ENCODE measurements at places on chromosomes 11 and 22.

DNA sequence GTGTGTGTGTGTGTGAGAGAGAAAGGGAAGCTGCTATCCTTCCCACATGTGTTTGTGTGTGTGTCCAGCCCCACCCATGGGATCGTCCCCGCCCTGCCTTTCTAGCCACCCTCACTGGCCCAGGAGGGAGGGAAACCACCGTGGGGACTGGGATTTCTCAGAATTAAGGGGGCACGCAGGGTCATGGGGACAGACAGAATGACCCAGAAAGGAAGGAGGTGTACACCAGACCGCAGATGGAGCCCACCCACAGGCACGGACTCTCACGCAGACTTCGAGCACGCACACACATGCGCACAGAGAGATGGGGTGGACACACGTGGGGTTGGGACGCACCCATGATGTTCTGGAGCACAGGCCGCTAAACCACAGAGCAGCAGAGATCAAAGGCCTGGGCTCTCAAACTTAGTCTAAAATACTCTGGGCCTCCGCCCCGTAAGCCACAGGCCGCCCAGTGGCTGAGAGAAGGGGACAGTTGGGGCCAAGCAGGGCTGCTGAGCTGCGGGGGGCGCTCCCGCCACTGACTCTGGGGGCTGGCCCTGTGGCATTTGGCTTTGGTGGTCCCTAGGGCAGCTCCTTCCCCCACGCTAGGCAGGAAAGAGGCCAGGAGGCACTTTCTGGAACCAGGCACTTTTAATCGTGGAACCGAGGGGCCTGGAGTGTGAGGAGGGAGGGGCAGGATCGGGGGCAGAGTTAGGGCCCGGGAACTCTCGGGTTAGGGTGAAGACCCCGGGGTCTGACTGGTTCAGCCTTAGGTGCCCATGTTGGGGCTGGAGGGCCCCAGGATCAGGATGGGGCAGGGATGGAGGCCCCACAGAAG is 1.5 kb downstream of the IFITM5 start:
- DNase-seq = no peak

GRCh38 chr11:114918286-114918685 is 240.0 kb downstream of the NXPE2 start:
- no peak for DNase-seq

DNA sequence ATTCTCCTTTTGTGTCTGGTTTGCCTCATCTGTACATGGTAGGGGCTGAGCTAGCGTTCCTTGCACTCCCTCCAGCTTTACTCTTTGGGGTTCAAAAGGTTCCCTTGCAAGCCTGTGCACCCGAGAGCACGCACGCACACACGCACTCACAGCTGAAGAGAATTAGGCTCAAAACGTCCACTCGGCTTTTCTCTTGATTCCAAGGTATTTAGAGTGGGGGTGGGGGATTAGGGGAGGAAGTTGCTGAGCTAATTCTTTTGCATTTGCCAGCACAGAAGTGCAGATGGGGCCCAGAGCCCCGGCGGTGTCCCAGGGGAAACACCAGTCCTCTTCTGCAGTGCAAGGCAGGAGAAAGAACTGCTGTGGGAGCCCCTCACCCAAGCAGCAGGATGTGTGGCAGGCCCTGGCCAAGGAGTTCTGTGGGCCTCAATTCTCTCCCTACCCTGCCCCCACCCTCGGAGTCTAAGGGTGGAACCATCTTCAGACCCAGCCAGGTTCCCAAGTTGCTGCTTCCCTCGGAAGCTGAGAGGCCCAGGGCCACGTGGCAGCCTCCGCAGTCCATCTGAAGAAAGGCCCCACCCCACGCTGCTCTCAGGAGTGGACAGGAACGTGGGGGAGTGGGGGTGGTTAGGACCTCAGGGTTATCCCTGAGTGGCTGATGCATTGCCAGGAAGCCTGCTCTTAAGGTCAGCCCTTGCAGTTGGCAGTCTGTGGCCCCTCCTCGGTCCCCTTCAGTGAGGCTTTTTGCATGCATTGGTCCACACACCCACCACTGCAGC is 3.8 kb upstream of the KCNQ1OT1 start:
- no peak for DNase-seq

- no peak for DNase-seq
These were observed 1.9 kb downstream of the ACR start for GRCh38 chr22:50739894-50740293.

- no peak for DNase-seq
These were observed 548.0 kb upstream of the LUZP2 start for GRCh38 chr11:23948851-23949250.

DNA sequence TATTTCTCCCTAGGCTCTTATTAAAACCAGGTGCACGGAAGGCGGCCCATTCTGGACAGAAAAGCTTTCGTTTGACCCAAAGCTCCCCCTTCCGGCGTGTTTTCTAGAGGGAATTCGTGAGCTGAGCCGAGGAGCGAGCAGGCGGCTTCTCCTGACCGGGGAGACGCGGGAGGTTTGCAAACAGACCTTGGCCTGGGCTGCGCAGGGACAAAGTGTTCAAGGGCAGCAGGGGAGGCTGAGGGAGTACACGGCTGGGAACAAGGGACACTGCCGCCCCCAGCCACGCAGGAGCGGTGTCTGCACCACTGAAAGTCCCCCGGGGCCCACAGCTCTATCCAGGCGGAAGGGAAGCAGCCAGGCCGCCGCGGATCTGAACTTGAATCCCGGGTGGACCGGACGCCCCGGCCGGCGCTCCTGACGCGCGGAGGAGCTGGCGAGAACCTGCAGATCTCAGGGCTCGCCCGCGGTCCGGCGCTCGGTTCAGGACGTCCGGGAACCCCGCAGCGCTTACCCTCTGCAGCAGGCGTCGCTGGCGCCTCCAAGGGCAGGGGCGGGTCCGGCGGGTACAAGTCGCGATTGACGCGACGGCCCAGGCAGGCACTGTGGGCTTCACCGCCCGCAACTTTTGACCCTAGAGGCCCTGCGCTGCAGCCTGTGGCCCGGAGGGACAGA is 101.9 kb downstream of the WT1 start:
- DNase-seq = peak; percentile 58
